Activated T-cell treated with anti-CD3 and anti-CD28 coated beads for 4 hours (primary cell): ENCODE measurements at places on chromosomes 11 and 22.

DNA sequence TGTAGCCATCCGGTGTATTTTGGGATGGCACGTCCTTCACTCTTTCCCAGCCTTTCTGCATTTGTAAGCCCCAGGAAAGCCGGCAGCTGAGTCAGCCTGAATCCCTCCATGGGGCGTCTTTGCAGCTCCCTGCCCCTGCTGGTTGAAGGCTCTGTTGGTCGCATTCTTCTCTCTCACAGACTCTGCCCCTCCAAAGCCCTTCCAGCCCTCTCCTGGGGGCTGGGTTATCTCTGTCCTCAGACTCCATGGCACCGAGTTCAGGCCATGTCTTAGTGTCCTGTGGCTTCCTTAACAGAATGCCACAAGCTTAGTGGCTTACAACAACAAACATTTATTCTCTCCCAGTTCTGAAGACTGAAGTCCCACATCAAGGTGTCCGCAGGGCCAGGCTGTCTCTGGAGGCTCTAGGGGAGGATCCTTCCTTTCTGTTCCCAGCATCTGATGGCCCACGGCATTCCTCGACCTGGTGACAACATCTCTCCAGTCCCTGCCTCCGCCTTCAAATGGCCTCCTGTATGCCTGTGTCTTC, 62.2 kb downstream of the BCR start:
- no peak for DNase-seq

GRCh38 chr22:50170453-50171318, at the start of gene PANX2:
TSS of gene PANX2 (plus strand) at chr22:50170731. CDS start at chr22:50170731, 0 bp downstream.
- no peak for DNase-seq

DNA sequence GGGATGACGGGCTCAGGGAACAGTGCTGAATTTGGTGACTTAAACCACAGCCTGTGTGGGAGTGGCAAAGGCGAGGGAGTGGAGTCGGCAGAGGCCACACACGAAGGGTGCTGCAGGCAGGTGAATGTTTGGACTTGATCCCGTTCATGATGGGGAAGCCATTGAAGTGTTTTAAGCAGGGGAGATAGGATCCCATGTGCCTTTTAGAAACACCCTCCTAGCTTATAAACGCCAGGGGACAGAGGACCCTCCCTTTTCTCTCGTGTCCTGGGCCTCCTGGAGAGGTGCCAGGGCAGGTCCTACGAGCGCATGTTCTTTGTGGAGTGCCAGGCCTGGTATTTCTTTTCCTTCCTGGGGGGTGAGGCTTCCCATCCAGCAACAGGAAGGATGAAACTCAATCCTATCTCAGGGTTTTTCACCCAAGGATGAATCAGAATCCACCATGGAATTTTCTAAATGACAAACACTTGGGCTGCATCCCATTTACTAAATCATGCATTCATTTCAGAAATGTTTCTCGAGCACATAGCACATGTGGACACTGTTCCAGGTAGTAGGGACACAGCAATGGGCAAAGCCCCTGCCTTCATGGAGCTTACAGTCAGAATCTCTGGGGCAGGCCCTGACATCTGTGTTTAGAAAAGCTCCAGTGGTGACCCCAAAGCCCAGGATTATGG, 59.6 kb downstream of the CHRDL2 start:
- no peak for DNase-seq

GRCh38 chr11:73171436-73172161, 29.5 kb upstream of the FCHSD2 start:
- DNase-seq, result no peak

GRCh38 chr11:129291546-129291945, 84.1 kb upstream of the BARX2 start:
- DNase-seq, result no peak

- DNase-seq, result no peak
These were observed 7.1 kb downstream of the PAAF1 start for GRCh38 chr11:73883856-73884255.

DNA sequence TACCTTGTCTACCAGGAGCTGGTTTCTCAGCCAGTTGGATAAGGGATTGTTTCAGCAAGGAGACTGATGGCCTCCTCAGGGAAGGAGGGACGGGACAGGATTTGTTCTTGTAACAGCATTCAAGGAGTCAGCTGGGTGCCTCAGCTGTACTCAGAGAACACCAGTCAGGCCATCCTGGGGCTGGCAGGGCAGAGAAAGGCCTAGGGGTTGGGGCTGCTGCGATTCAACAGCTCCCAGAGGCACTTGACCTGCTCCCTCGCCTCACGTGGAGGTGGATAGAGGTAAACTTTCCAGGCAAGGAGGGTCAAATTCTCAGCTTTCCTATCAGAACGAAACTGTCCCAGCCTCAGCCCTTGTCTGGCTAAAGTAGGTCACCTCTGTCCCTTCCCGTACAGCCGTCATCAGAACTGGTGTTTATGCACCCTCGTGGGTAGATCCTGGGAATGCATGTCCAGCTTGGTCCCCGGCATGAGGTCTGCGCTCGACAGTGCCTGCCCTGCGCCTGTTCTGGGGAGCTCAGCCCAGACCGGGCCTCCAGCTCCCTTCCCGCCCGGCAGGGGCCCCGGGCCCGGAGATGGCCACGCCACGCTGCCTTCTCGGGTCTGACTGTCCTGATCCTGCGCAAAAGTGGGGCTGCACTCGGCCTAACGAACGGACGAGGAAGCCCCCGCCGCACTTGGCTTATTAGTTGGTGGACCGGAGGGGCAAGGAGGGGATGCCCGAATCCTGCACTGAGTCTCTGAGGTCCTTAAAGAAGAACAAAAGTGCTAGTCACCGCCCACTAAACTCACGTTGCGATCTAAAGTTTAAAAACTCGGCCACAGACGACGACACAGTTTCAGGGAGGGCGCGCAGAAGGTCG, 762 bp upstream of the CCDC134 start:
- no peak for DNase-seq

- no peak for DNase-seq
These were observed 132.8 kb downstream of the SOX6 start for GRCh38 chr11:16223558-16223957.
